Stimulated activated naive CD4-positive, alpha-beta T cell treated with Interleukin-2 at 50 U/mL for 16 hours (primary cell): ENCODE measurements at places on chromosomes 12 and 14.

GRCh38 chr14:82224610-82225009 lies 691.0 kb upstream of the SEL1L start:
- DNase-seq: no peak

- no peak for DNase-seq
These were observed 6.3 kb downstream of the SIVA1 start for GRCh38 chr14:104758981-104759969.

DNA sequence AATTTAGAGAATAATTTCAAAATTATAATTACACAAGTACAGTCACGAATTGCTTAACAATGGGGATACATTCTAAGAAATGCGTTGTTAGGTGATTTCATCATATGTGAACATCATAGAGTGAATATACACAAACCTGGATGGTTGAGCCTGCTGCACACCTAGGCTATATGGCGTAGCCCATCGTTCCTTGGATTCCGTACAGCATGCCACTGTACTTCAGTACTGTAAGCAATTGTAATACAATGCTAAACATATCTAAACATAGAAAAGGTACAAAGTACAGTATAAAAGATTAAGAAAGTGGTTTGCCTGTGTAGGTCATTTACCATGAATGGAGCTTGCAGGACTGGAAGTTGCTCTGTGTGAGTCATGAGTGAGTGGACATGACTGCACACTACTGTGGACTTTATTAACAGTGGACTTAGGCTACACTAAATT lies 286.2 kb downstream of the CACNA1C start:
- no peak for DNase-seq

GRCh38 chr14:69493038-69493437 lies 8.5 kb downstream of the PLEKHD1 start:
- DNase-seq: no peak

GRCh38 chr12:107322063-107322462 lies 228.7 kb upstream of the CRY1 start:
- DNase-seq: peak; percentile 18

GRCh38 chr12:108950991-108951739 lies 69.7 kb downstream of the SVOP start:
- DNase-seq: peak; percentile 56

DNA sequence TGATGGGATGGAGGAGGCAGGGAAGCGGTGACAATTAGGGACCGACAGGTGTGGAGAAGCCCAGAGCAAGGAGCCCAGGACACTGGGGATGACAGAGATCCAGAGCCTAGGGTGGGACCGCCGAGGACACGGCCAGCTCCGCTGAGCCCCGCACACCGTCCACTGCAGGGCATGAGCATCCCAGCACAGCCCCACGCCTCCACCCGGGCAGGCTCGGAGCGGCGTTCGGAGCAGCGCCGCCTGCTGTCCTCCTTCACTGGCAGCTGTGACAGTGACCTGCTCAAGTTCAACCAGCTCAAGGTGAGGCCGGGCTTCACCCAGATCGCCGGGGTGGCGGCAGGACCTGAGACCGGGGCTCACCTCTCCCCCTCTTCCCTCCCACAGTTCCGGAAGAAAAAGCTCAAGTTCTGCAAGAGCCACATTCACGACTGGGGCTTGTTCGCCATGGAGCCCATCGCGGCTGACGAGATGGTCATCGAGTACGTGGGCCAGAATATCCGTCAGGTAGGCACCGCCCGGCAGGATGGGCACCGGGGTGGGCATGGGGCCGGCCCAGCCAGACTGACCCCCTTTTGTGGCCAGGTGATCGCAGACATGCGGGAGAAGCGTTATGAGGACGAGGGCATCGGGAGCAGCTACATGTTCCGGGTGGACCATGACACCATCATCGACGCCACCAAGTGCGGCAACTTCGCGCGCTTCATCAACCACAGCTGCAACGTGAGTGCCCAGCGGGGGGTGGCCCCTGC lies 23.7 kb downstream of the SETD1B start:
- DNase-seq: no peak

- no peak for DNase-seq
These were observed 160.1 kb downstream of the SUDS3 start for GRCh38 chr12:118536306-118536906.
